ENCODE measurements at places on chromosomes 13 and 19.

GRCh38 chr13:84730376-84730775 lies 848.1 kb upstream of the SLITRK1 start:
- DNase-seq, result no peak
- no peak overlapping the region for H3K4me3 ChIP-seq
- H3K27me3 ChIP-seq, result no peaks in the 10 kb centered on the region
- H3K36me3 ChIP-seq, result no peaks in the 10 kb centered on the region

DNA sequence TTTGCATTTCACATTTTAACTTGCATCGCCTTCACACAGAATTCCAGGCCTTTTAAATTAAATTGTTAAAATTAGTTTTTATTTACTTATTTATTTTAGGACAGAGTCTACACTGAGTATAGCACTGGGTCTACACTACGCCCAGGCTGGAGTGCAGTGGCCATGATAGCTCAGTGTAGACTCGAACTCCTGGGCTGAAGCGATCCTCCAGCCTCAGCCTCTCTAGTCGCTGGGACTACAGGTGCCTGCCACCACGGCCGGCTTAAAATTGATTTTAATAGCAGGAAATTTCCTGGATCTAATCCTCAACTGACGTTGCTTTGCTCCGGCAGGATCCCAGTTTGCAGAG lies 301 bp upstream of the ZNF610 start:
- H3K4me3 ChIP-seq, result peak overlapping the region; percentile 64
- H3K27ac ChIP-seq, result peak overlapping the region; percentile 73
- no peaks in the 10 kb centered on the region for H3K27me3 ChIP-seq
- peaks cover 7% of the 10 kb centered on the region for H3K4me1 ChIP-seq
- DNase-seq, result no peak
- H3K36me3 ChIP-seq, result no peaks in the 10 kb centered on the region

DNA sequence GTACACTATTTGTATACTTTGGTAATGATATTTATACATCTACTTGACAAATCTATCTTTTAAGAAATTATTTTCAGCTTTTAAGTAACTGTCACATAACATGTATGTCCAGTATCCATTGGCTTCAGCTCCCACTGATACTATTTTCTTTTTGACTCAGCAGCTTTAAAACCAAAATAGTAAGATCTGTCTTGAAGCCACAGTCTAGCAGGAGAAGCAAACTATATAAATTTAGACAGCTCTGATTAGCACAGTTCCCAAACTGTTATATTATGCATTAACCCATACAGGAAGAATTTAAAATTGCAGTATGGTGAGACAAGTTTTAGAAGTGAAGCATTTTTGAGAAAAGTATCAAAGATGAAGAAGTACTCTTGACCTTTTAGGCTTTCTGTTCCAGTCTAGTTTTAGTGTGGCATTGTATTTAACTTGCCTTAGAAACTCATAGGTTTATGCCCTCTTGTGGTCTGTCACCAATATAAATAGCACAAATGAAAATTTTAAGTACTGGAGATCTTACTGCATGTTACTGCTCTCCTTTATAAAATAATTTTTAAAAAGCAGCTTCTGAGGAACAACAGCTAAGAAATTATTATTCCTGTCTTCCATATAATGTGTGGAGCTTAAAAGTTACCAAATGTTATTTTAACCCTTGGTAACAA lies 24.7 kb downstream of the URI1 start:
- no peaks in the 10 kb centered on the region for H3K36me3 ChIP-seq
- no peaks in the 10 kb centered on the region for H3K27me3 ChIP-seq
- no peak for DNase-seq
- no peak overlapping the region for H3K27ac ChIP-seq

- H3K27me3 ChIP-seq, result no peaks in the 10 kb centered on the region
- H3K4me1 ChIP-seq, result no peaks in the 10 kb centered on the region
- H3K27ac ChIP-seq, result no peak overlapping the region
- H3K4me3 ChIP-seq, result no peak overlapping the region
- no peak for DNase-seq
Measured at GRCh38 chr13:111330066-111330610, 9.7 kb downstream of the TEX29 start.

DNA sequence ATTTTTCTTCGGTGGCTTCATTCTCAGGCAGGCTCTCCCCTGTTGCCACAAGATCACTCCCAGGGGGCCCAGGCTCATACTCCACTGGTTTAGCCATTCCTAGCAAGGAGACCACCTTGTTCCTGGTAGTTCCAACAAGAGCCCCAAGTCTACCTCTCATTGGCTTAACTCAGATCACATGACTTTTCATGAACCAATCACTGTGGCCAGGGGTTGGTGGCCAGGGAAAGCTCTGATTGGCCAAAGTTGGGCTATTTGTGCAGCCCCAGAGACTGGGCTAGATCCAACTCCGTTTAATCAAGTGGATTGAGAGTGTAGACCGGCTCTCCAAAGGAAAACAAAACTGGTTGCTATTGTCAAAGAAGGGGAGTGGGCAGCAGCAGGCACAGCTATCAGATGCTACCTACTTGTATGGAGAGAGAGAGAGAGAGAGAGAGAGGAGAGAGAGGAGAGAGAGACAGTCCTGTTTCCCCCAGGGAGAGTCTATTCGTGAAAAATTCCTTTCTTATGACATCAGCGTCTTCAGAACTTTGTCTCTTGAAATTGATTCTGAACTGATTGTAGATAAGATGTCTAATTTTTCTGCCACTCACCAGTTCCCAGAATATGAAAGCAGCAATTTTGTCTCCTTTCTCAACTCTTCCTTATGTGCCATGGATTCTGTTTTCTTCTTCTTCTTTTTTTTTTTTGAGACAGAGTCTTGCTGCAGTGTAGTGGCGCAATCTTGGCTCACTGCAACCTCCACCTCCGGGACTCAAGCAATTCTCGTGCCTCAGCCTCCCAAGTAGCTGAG lies 5.9 kb downstream of the CEACAM19 start:
- H3K4me1 ChIP-seq, result no peaks in the 10 kb centered on the region
- DNase-seq, result no peak
- no peak overlapping the region for H3K27ac ChIP-seq
- no peak overlapping the region for H3K4me3 ChIP-seq
- H3K27me3 ChIP-seq, result no peaks in the 10 kb centered on the region

- H3K4me3 ChIP-seq, result no peak overlapping the region
- H3K27me3 ChIP-seq, result no peaks in the 10 kb centered on the region
- H3K4me1 ChIP-seq, result no peaks in the 10 kb centered on the region
- no peak for DNase-seq
- H3K27ac ChIP-seq, result peak overlapping the region; percentile 77
Measured at GRCh38 chr13:20814224-20814910, 40.6 kb upstream of the EEF1AKMT1 start.

DNA sequence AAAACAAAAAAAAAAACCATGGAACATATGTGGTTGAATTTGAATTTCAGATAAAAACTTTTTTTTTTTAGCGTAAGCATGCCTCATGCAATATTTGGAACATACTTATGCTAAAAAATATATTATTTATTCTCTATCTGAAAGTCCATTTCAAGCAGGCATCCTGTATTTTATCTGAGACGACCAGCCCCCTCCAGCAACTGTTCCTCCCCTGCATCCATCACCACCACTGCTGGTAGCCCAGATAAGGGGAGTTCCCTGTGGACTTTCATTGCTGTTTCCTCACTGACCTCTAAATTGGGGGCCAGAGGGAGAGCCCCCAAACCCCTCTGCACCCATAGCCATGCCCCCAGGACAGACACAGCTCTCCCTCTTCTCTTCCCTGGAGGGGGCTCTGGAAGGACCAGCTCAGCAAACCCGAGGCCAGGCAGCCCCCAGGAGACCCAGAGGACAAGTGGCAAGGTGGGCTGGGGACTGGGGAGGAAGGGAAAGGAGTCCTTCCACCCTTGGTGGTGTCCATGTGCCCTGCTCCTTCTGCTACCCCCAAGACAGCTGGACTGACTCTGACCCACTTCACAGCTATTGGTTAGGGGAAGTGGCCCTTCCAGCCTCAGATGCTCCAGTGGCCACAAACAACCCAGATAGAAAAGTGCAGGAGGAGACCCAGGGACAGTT lies 6.6 kb upstream of the SIGLEC12 start:
- no peak overlapping the region for H3K27ac ChIP-seq
- H3K27me3 ChIP-seq, result peaks cover 31% of the 10 kb centered on the region
- no peaks in the 10 kb centered on the region for H3K36me3 ChIP-seq
- H3K4me1 ChIP-seq, result no peaks in the 10 kb centered on the region

GRCh38 chr13:35983206-35983605 lies 148.0 kb downstream of the DCLK1 start:
- DNase-seq, result no peak
- no peak overlapping the region for H3K27ac ChIP-seq
- H3K4me3 ChIP-seq, result no peak overlapping the region
- H3K36me3 ChIP-seq, result no peaks in the 10 kb centered on the region
- no peaks in the 10 kb centered on the region for H3K4me1 ChIP-seq

DNA sequence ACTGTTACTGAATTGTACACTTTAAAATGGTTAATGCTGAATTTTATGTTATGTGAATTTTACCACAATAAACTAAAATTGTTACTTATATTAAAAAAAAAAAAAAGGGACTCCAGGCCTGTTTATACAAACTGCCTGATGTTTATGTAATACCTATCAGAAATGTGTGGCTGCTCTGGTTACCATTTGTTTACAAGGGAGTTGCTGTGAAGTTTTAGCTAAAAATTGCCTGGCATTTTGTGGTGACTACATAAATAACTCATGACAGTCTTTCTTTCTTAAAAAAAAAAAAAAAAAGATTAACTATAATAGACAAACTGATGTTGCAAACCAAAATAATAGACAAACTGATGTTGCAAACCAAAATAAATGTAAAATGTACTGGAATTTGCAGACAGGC lies 71.8 kb downstream of the CDADC1 start:
- H3K36me3 ChIP-seq, result no peaks in the 10 kb centered on the region
- H3K27me3 ChIP-seq, result no peaks in the 10 kb centered on the region
- peak overlapping the region; percentile 53 for H3K27ac ChIP-seq
- DNase-seq, result no peak
- no peaks in the 10 kb centered on the region for H3K4me1 ChIP-seq

DNA sequence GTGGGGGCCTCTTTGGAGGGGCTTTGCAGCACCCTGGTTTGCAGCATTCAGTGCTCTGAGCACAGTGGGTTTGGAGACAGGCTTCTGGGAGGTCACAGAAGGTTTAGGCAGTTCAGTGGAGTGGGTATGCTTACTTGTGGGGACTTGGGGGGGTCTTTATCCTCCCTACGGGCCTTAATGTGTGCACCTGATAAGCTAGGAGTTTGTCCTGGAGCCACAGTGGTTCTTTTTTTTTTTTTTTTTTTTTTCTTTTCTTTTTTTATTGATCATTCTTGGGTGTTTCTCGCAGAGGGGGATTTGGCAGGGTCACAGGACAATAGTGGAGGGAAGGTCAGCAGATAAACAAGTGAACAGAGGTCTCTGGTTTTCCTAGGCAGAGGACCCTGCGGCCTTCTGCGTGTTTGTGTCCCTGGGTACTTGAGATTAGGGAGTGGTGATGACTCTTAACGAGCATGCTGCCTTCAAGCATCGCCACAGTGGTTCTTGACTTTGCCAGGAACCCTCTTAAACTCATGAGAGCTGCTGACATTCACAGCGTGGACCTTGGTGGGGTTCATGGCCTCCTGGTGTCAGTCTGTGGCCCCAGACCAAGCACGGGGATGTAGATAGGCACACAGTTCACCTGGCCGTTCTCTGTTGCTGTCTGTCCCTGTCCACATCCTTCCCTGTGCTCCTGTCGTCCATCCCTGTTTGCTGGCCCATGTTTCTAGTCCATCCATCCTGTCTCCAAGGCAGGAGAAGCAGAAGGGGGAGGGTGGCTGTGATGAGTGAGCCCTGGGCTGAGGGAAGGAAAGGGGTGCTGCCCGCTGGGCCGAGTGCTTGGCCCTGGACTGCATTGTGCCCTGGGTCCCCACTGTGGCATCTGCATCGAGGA lies 2.7 kb downstream of the EGLN2 start:
- no peak for DNase-seq
- peak overlapping the region; percentile 98 for H3K27ac ChIP-seq
- H3K4me1 ChIP-seq, result peaks cover 78% of the 10 kb centered on the region
- H3K4me3 ChIP-seq, result no peak overlapping the region

GRCh38 chr19:493391-494170 lies 2.7 kb upstream of the MADCAM1 start:
- H3K27ac ChIP-seq, result no peak overlapping the region
- peaks cover 14% of the 10 kb centered on the region for H3K27me3 ChIP-seq
- no peak for DNase-seq
- no peaks in the 10 kb centered on the region for H3K36me3 ChIP-seq

DNA sequence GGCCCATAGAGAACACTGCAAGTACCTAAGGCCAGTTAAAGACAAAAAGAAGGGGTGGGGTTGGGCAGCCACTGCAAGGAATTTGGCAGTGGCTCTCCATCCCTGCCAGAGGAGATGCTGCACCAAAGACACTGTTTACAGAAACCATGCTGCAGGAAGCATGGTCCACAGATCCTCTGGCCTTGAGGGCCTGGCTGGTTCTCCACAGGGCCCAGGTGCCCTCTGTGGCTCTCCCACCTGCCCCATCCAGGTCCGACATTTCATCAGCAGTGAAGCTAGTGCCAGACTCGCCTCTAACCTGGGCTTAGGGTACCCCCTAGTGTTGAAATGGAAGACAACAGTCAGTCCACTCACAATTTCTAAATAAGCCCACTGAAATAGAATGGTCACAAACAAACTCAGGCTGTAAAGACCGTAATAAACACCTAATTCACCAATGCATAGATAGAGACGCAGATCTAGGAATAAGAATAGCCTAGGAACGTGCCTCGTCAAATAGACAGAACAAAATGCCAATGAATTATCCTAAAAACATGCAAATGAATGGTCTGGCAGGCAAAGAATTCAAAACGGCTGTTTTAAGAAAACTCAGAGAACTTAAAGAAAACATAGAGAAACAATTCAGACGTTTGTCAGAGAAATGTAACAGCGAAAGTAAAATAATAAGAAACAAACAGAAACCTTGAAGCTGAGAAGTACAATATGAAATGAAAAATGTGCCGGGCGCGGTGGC lies 23.3 kb downstream of the LYPD4 start:
- H3K4me1 ChIP-seq, result no peaks in the 10 kb centered on the region
- no peak overlapping the region for H3K27ac ChIP-seq
- H3K27me3 ChIP-seq, result no peaks in the 10 kb centered on the region

DNA sequence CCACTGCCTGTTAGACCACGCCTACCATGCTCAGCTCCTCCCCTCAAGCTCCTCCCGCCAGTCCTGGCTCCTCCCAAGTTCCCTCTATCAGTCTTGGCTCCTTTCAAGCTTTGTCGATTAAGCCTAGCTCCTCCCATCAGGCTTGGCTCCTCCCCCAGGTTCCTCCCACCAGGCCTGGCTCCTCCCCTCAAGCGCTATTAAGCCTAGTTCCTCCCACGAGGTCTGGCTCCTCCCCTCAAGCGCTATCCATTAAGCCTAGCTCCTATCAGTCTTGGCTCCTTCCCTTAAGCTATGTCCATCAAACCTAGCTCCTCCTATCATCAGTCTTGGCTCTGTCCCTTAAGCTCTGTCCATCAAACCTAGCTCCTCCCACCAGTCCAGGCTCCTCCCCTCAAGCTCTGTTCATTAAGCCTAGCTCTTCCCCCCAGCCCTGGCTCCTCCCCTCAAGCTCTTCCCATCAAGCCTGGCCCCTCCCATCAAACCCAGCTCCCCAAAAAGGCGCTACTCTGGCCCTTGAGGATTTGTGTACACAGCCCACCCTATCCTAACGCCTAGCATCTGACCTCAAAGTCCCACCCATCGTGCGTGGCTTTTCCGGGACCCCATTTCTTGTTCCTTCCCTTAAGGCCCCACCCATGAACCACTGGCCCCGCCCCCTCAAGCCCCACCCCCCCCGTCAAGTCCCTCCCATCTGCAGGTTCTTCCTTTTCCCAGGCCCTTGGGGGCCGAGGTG lies 10.0 kb downstream of the CAMSAP3 start:
- no peak overlapping the region for H3K4me3 ChIP-seq
- no peak overlapping the region for H3K27ac ChIP-seq
- DNase-seq, result no peak
- no peaks in the 10 kb centered on the region for H3K4me1 ChIP-seq
- H3K27me3 ChIP-seq, result no peaks in the 10 kb centered on the region

All from esophagus squamous epithelium (tissue), 5 donors.